ENCODE measurements at places on chromosomes 2 and 18. TPM values are rescaled to one million over a fixed set of nuclear protein-coding genes. Genes with fewer than 3 reads are reported as not detected.

DNA sequence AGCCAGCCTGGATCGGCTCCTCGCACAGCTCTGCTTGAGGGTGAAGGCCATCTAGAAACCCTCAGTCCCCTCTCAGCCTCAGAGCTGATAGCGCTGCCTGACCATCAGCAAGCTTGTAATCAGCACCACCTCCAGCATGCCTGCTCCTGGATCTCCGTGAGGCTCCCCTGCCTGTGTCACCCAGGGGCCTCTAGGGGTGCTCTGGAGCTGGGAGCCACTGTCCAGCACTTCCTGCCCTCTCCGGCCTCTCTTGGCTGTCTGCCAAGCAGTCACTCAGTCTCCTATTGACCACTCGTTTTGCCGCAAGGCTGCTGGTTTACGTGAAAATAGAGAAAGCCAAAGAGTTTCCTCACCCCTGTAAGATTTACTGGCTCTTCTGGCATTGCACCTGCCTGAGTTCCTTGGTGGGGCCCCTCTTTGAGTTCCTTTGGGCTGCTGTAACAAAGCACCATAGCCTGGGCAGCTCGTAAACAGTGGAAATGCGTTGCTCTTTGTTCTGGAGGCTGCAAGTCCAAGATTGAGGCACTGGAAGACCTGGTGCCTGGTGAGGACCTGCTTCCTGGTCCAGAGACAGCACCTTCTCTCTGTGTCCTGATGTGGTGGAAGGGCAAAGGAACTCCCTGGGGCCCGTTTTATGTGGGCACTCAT, 17.9 kb downstream of the CAPN10 start:
- peak; percentile 66 for DNase-seq

DNA sequence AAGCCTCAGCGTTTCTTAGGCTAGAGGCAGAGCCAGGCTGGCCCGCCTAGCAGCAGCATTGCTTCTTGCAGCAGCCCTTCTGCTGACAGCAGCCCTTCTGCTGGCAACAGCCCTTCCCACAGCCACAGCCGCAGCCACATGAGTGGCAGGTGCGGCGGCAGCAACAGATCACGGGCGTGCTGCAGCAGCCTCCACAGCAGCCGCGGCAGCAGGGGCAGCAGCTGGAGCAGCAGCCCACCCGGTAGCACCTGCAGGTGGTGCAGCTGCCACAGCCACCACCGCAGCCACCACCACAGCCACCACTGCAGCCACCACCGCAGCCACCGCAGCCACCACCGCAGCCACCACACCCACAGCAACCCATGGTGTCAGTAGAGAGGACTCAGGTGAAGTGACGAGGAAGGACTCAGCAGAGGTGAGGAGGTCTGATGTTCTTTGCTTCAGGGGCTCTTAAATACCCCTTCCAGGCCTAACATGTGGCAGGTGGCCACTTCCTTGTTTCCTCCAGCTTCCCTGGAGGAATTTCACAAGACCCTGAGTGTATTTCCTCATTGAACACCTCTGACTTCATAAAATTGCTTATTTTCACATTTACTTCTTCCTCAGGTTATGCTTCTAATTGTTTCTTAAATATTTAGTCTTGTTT, at the start of gene SCYGR6:
Gene SCYGR6 (minus strand): TSS at position 364 of the 646 bp plus-strand sequence. CDS start 0 bp downstream, at position 364.
- DNase-seq = no peak

- DNase-seq = no peak
Observed at GRCh38 chr2:215895330-215895729, 118.0 kb downstream of the MREG start.

DNA sequence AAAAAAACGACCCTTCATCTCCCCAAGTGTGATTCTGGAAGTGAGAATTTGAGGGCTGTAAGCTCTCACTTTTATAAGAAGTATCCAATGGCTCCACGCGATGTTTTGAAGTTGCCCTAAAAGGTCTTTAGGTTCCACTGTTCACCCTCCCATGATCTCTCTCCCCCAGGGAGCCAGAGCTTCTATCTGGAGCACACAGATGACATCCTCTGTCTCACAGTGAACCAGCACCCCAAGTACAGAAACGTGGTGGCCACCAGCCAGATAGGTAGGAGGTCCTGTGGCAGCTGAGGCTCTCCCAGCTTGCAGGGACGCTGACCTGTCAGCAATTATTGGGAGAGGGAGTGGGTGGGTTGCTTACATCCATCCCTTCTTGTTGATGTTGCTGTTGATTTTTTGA, 97.8 kb downstream of the RTN4 start:
- DNase-seq = no peak

GRCh38 chr2:68251187-68251854, 1.0 kb downstream of the PPP3R1 start:
- DNase-seq = peak; percentile 74

GRCh38 chr18:63099091-63099840, 220.3 kb downstream of the BCL2 start:
- no peak for DNase-seq

DNA sequence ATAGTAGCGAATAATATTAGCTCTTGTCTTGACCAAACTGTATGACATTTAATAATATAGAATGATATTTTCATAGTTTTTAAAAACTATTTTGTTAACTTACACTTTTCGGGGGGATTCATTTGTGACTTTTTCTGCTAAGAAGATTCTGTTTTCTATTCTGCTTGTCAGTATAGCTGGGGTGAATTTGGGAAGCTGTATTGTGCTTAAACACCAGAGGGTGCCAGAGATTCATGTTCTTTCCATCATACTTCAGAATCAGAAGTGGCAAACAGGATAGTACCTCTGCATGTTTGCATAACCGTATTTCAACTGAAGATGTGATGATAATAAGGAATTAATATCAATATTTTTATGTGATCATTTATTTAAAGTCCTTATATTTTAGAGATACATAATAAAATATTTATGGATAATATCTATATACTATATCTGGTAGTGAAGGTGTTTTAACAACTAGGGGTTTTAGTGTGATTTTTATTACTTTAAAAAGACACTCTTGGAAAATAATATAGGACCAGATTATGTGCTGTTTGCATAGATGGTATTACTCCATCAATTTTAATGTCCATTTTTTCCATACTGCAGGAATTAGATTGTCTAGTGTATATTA, 81.0 kb downstream of the TAF4B start:
- peak; percentile 25 for DNase-seq

ANTXR1 gene
- polyA plus RNA-seq = 75.2 TPM

C2orf74 gene
- 39.9 TPM for polyA plus RNA-seq

NTSR2 gene
- not detected for polyA plus RNA-seq
